Right renal pelvis (tissue), 4 donors: ENCODE measurements at places on chromosomes 2 and 18.

- no peak for DNase-seq
Observed at GRCh38 chr2:146477383-146477782, 1367.4 kb upstream of the ACVR2A start.

GRCh38 chr2:28101123-28101522, 210.6 kb downstream of the BABAM2 start:
- DNase-seq: no peak

- DNase-seq: no peak
Observed at GRCh38 chr2:200220251-200220650, 86.2 kb upstream of the SPATS2L start.

GRCh38 chr2:238291550-238292281, 3.3 kb upstream of the PER2 start:
- no peak for DNase-seq

DNA sequence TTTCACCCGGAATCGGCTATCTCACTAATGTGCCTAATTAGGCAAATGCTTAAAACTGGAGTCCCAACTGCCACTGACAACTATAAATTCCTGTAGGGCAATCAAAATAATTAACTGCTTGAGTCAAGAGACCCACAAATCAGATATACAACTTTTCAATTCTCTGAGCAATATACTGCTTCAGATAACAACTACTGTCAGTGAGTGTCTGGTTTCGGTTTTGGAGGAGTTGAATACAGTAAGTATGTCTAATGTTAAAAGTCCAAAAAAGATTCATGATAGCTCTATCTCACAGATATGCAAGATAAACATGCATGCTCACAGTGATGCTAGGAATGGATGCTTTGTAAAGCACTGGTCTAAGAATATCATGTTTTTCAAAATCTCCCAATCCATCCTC, 283.3 kb downstream of the NRXN1 start:
- no peak for DNase-seq

DNA sequence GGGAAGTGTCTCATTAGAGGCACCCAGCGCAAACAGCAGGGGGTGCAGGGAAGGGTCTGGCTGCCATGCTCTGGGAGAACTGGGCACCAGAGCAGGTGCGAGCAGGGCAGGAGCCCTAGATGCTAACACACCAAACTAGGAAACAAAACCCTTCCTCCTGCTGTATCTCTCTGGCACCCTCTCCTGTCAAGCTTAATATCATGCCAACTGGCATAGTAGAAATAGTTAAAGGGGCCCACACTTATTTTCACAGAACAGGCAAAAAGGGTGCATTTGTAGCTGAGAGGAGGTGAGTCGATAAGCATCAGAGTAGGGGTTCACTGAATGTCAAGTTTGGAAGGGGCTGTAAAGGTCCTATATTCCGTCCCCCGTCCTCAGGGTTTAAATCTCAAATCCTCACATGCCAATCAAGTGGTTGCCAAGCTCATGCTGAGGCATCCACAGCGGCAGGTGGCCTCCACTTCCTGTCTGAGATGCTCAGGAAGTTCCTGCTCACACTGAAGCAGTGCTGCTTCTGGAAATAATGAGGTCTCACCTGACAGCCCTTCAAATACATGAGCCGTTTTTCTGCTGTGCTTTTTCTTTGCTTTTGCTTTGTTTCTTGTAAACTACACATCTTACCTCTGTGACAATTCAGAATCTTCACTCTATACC, 14.9 kb upstream of the ACKR3 start:
- DNase-seq: no peak

DNA sequence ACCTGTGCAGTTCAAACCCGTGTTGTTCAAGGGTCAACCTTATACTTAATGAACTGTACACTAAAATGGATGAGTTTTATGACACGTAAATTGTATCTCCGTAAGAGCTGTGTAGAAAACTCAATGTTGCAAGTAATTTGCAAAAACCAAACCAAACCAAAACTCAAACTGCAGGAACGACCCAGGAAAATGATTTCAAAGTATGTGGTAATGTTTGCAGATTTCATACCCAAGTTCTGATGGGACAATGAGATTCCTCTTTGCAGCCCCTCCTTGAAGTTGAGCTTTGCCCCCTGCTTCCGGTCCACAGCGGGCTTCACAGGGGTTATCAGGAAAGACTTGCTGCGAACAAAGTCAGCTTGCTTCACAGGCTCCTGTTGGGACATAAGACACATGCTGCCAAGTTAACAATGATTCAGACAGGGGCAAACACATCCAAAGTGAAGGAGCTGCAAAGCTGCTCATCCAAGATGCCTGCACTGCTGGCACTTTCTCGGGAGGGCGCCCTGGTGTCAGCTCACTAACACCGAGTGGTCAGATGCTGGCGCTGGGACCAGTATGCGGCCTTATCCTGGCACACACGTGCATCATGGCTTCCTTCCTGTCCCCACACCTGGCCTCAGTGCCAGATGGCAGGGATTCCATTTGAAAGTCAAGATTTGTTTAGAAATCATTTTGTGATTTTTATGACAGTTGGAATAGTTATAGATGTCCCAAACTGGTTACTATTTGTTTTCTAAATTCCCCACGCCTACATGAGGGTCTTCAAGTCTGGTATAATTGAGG, 65.2 kb upstream of the MGAT4A start:
- no peak for DNase-seq

DNA sequence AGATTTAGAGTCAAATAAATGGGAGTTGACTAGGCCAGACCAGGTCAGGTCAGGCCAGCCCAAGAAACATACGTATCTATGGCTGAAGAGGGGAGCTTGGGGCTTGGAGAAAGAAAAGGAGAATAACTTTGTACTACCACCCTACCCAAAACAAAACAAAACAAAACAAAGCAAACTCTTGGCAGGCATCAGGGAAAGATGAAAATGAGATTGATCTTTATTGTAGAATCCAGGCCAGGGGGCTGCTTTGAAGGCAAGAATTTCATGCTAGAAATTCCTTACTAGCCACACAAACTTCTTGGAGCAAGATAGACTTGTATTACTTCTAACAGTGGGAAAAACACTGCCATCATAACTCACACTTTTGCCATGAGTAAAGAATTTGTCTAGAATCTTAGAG, 26.2 kb downstream of the QPCT start:
- no peak for DNase-seq

DNA sequence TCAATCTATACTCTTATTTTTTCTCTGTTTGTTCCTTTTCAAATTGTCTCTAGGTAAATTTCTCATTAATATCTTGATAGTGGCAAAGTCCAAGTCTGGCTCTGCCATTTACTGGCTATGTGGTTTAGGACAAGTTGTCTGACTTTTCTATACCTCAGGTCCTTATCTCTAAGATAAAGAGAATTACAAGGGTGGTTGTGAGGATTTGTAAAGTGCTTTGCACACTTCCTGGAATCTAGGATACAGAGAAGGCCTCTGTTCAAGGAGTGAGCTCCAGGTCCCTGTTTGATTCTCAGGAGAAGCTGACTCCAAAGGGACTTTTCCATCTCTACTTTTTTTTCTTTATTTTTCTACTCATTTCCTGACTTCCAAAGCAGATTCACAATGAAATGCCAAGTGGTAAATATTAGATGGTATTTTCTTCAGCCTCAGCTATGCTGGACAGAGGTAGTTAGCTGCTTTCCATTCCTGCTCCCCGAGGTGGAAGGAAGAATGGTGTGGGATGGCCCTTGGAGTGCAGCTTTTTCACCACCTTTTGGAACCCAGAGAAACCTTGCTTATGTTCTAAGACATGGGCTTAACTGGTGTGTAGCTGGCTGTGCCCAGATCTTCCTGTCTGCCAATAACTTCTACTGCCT, 90.5 kb downstream of the GALNT1 start:
- no peak for DNase-seq
